Uterus (tissue), 4 donors: ENCODE measurements at places on chromosomes 2 and 18. TPM values are rescaled to one million over a fixed set of nuclear protein-coding genes. Genes with fewer than 3 reads are reported as not detected.

DNA sequence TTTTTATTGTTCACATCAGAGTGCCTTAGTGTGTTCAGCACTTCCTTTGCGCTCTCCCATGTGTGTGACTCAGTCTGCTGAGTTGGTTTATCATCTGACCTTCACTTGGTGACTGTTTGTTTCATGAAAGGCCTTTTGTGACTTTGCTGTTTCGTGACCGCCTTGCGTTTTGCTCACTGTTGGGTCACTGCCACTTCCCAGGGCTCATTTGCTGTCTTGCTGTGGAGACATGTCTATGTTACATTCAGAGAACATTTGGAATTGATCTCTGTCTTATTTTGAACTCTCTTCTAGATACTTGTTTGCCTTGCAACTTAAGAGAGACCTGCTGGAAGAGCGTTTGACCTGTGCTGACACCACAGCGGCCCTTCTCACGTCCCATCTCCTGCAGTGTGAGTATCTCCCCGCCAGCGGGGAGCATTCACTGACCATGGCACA, 54.7 kb downstream of the FARP2 start:
- DNase-seq = no peak

The CXCR4 gene
- total RNA-seq = 32.4 TPM

DNA sequence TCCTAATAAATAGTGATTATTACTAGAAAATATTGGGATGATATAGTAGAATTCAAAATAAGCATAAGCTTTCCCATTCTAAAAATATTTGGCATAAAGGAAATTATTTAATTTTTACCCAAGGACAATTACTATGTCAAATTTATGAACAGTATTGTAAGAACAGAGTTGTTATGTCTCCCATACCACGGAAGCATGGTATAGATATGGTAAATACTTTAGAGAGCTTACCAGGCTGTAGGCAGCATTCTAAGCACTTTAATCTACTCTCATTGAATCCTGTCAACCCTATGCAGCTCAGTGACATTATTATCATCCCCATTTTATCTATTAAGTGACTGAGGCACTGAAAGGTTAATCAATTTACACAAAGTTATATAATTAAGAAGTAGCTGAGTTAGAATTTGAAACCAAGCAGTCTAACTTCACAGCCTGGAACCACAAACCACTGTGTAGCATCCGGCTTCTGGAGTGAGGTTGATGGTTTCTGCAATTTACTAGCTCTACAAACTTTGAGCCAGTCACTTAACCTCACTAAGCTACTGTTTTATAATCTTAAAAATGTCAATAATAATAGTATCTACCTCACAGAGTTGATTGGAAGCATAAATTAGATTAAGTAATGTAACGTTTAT, 323.7 kb downstream of the ARHGAP15 start:
- no peak for DNase-seq

The FAM110C gene
- 11.9 TPM for total RNA-seq

The CD28 gene
- total RNA-seq = 1.5 TPM

The NTSR2 gene
- not detected for total RNA-seq

The CFC1 gene
- not detected for total RNA-seq

DNA sequence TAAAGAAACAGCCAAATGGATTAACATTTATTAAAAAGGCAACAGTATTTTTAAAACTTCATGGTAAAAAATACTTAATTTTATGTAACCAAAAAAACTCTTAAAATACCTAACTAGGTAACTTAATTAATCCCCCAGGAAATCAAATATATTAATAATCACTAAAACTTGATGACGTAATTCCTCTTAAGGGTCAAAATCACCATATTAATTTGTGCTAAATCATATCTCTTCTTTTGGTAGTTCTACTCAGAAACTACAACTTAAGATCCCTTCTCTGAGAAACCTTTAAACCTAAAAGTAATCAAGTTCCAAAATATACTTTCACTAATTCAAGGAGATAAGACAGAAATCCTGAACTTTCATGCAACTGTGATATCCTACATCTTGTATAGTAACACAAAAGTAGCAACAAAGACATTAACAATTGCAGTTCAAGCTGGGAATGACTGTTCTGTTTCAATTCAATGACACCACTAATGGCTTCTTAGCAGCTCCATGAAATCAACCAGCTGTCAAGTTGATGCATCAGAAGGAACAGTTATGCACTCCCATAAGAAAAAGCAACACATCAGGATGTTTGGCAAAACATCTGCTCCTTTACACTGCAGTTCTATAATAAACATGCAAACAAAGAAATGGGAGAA, 4.0 kb downstream of the BAZ2B start:
- DNase-seq = no peak

GRCh38 chr2:36667931-36668330, 28.6 kb upstream of the VIT start:
- no peak for DNase-seq

The ANXA4 gene
- 35.0 TPM for total RNA-seq

GRCh38 chr2:117553448-117553847, 261.0 kb upstream of the DDX18 start:
- no peak for DNase-seq

DNA sequence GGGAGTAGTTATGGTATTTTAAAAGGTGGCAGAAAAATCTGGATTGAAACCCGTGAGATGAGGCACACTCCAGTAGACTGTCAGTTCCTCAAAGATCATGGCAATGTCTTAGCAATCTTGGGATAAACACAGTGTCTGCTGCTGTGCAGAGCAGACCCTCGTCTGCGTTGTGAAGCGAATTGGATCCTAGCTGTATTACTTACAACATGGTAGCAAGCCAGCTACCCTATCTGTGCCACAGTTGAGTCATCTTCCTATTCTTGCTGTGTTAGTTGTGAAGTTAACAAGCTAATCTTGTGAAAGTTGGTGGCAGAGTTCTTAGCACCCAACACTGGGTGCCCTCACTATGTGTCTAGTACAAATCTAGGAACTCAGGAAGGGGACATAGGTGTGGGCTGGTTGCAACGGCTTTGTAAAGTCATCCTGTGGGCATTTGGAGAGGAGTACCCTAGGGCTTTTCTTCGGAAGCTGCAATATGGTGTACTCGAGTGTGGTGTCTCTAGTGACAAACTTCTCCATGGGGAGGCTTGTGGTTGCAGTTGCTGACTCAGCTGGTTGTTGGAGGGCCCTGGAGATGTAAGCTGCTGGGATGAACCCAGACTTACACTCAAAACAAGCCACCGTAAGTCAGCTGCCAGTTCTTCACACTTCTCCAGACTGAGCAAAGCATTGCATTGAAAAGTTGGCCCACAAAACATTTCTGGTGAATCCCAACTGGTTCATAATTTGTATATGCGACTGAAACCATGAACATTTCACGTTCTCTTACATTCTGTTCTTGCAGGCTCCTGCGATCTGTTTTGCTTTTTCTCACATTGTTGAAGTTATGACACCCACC, 61.5 kb downstream of the ADCYAP1 start:
- no peak for DNase-seq

The ALLC gene
- not detected for total RNA-seq

DNA sequence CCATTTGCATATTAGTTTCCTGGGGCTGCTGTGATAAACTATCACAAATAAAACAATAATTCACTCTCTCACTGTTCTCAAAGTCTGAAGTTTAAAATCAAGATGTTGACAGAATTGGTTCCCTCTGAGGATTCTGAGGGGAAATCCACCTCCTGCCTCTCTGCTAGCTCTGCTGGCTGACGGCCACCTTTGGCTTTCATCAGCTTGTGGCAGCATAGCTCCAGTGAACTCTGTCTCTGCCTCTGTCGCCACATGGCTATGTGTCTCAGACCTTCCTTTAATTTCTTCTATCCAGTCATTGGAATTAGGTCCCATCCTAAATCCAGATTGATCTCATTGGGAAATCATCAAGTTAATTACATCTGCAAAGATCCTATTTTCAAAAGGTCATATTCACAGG, 38.9 kb upstream of the TRIM43 start:
- DNase-seq = no peak
